ENCODE measurements at places on chromosomes 3 and 15.
A peak's percentile ranks its signal among the peaks of the same experiment; 100 is the strongest.

GRCh38 chr3:119161240-119161639 lies 12.2 kb upstream of the UPK1B start:
- H3K27ac ChIP-seq = no peak overlapping the region
- no peaks in the 10 kb centered on the region for H3K36me3 ChIP-seq
- no peak overlapping the region for H3K4me3 ChIP-seq

DNA sequence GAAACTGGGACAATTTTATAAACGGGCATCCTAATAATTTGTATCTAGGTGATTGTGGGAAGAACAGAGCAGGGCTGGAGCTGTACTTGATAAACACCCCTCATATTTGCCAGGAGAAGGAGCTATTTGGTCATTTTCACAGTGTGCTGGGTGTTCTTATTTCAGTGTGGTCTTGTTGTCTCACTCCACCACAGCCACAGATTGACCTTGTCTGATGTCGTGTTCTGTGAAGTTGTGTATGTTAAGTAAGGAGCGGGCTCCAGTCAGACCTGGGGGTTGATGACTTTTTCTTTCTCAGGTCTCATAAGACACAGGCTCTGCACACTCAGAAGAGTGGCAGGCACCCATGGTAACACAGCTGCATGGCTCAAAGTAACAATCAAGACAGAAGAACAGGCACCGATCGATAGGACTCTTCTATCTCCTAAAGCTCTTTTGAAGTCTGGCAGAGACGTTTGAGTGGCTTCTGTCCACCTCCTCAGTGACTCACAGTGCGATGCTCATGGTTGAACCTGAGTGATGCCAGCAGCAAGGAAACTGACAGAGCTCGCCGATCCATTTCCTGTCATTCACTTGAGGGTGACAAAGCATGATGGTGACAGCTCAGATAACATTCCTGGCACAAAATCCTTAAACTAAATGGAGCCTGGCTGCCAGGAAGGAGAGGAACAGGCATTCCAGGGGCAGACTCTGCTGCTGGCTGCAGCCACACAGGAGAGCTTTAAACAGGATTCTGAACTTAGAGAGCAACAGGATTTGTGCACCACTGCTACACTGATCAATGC lies 20.8 kb downstream of the DPH3 start:
- H3K27ac ChIP-seq = no peak overlapping the region
- H3K36me3 ChIP-seq = no peaks in the 10 kb centered on the region
- H3K4me1 ChIP-seq = no peaks in the 10 kb centered on the region
- H3K27me3 ChIP-seq = no peaks in the 10 kb centered on the region
- no peak for DNase-seq

- no peaks in the 10 kb centered on the region for H3K4me1 ChIP-seq
- no peak for DNase-seq
- H3K4me3 ChIP-seq = no peak overlapping the region
- H3K27ac ChIP-seq = no peak overlapping the region
Measured at GRCh38 chr3:151869181-151869580, 4.3 kb upstream of the SUCNR1 start.

DNA sequence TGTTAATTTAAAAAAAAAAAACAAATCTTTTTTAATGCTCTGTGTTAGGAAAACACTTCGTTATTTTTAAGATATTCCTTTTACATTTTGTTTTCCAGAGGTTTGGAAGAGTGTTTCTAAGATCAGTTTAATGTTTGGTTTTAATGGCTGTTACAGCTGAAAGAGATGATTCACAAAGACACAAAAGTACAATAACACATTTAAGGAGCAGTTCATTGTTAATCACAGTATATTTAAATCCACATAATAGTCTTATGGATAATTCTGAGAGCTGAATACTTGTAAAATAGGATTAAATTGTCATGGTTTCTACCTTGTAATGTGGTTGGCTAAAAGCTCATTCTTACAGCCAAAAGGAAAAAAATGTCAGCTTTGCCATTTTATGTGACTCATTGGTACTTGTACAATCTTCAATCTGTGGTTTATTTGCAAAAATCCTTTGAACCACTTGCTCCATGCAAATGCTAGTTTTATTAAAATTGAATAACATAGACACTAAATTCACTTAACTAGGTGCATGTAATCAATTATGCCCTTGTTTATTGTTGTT lies 426.4 kb downstream of the NLGN1 start:
- H3K4me1 ChIP-seq = no peaks in the 10 kb centered on the region
- no peaks in the 10 kb centered on the region for H3K27me3 ChIP-seq
- H3K36me3 ChIP-seq = no peaks in the 10 kb centered on the region
- no peak overlapping the region for H3K4me3 ChIP-seq

DNA sequence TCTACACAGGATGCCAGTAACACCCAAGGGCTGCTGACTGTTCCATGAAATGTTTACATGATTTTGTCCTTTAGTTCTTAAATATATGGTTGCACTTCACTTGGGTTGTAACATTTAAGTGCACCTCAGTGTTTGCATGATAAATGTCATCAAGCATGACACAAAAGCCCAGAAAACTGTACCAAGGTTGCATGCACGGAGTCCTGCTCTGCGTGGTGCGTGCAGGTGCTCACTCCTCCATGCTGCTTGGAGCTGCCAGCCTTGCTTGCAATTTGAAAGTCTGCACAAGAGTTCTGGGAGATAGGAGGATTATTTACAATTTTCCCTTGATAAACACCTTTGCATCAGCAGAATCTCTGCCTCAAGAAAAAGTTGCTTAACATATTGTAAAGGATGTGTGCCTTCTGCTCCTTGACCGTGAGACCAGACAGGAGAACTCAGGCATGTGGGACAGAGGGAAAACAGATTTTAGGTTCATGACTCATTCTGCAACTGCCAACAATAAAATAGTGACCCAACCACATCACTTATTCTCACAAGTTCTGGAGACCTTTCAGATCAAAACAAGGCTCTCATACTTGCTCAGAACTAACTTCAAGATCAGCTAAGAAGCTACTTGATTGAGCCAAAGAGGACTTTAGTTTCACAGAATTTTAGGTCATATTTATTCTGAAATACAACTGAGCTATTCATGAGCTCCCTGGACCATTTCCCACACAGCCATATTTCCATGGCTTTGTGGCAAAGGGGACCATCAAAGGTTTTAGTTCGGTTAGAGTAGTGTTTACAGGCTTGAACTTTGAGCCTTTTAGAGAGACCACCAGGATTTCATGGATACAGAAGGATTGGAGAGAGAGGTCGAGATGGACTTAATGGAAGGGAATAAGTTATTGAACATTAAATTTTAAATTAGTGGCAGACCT lies 128.4 kb upstream of the ZBED2 start:
- no peaks in the 10 kb centered on the region for H3K36me3 ChIP-seq
- DNase-seq = no peak
- peak overlapping the region; percentile 13 for H3K27ac ChIP-seq
- peaks cover 6% of the 10 kb centered on the region for H3K4me1 ChIP-seq

Data from right atrium auricular region (tissue), 2 donors.